Neuronal stem cell (in vitro differentiated cells): ENCODE measurements at places on chromosomes 1 and 21.

GRCh38 chr1:231642618-231643017 lies 16.0 kb downstream of the DISC1 start:
- no peak for DNase-seq

DNA sequence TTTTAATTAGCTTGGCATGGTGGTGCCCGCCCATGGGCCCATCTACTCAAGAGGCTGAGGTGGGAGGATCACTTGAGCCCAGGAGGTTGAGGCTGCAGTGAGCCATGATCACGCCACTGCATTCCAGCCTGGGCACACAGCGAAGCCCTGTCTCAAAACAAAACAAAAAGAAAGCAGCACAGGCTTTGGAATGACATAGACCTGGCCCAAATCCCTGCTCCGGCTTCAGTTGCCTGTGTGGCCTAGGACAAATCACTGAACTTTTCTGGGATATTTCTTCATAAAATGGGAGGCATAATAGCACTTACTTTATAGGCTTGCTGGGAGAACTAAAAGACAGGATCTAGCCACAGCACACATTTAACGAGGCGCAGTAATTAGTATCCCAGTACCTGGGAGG lies 2.4 kb downstream of the PEAR1 start:
- no peak for DNase-seq

GRCh38 chr21:30463713-30464112 lies 16.5 kb downstream of the KRTAP19-1 start:
- no peak for DNase-seq

DNA sequence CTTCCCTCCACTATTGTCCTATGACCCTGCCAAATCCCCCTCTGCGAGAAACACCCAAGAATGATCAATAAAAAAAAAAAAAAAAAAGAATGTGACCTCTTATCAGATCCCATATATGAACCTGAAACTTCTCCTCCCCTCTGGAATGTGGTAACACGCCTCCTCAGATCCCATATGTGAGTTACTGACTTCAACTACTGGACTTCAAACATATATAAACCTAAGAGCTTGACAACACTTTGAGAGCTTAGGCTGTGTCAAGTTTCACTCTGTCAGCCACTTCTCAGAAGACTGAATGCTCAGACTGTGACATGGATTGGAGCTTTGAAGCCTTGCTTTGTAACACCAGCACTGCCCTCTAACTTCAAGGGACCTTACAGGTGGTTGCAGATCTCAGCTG lies 148.4 kb downstream of the COP1 start:
- peak; percentile 58 for DNase-seq

DNA sequence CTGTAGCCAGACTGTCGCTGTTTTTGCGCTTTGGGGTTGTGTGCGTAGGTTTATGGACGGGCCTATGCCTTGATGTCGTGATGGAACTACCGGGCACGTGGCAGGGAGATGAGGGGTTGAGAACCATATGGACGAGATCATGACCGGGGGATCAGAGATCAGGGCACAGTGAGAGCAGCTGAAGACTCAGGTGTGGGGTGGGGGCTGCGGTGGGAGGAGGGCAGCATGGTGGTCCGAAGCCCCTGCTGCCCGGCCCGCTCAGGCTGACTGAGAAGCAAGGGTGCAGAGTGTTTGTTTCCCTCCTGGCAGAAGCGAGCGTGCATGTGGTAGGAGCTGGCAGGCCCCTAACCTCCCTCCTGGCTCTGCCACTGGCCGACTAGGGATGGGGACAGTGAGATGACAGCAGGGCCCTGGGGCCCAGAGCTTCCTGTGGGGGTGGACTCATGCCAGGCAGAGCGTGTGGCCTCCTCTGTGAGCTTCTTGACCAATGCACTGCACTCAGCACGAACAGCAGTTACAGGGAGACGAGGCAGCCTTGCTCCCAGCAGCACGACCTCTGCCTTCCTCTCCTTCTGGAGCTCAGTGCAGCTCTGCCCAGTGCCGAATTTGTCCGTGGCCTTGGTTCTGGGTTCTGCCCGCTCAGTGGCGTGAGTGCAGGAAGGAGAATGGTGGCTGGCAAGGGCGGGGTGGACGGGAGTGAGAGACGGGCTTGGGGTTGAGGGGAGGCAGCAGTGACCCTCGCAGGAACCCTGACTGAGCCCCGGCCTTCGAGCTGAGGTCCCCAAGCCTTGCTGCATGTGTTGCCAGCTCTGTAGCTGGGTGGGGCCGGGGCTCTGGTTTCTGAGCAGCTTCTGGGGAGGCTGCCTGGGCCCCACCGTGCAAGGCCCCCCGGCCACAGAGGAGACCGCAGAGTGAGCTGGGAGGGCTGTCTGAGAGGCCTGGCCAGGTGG lies 22.2 kb upstream of the LRRC3 start:
- no peak for DNase-seq

- DNase-seq = no peak
Measured at GRCh38 chr1:92876351-92876750, 44.5 kb downstream of the RPL5 start.

DNA sequence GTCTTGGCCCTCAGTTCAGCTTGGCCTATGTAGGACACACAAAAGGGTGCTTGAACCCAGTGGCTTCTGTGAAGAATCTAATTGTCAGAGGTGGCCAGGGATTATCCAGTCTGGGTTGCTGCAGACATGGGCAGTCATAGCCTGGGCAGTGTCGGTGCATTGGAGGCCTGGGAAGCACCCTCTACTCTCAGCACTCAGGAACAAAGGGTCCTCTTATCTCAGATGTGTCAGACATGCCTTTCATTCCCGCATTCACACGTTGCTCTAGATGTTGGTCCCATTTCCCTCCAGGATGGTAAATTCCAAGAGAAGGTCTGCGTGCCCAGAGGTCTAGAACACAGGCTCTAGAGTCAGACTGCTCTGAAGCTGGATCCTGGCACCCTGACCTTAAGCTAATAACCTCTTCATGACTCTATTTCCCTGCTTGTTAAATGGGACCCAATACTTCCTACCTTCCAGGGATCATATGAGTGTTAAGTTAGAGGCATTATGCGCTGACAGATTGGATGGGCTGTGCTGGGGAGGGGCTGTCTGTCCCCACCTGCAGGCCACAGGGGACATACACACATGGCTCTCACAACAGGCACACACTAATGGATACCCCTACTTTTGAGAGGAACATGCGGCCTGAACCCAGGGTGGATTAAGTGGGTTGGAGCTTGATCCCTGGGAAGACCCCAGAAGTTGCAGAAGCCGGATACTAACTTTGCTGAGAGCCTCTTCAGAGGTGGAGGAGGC lies 16.5 kb upstream of the EDN2 start:
- DNase-seq = no peak

- no peak for DNase-seq
Measured at GRCh38 chr1:76865696-76866286, 1.5 kb upstream of the ST6GALNAC5 start.

DNA sequence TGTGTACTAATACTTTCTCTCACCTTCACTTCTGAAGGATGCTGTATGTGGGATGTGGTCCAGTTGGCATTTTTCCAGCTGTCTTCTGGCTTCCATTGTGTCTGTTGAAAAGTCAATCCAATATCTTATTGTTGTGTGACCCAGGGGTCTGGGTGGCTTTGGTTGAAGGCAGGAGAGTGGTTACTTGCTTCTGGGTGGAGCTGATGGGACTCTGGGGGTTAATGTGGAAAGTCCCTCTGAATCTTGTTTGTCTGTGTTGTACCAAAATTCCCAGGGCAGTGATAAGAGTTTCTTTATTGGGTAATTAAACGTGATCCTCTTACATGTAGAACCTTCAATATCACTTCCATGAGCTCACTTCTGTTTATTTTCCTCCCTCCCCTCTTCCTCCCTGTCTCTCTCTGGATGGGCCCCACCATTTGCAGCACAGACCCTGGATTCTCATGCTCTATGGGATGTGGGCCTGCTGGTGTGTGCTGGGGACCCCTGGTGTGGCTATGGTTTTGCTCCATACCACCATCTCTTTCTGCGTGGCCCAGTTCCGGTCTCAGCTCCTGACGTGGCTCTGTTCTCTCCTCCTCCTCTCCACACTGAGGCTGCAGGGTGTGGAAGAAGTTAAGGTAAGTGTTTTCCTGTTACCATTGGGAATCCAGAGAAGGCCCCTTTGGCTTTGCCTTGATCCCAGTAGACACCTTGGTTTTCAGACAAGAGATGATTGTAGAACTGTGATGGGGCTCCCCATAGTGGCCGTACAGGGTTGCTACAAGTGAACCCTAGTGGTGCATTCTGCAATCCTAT lies 71.5 kb downstream of the HHAT start:
- peak; percentile 30 for DNase-seq

GRCh38 chr1:228047183-228047466 lies 35.4 kb upstream of the ARF1 start:
- DNase-seq = no peak

DNA sequence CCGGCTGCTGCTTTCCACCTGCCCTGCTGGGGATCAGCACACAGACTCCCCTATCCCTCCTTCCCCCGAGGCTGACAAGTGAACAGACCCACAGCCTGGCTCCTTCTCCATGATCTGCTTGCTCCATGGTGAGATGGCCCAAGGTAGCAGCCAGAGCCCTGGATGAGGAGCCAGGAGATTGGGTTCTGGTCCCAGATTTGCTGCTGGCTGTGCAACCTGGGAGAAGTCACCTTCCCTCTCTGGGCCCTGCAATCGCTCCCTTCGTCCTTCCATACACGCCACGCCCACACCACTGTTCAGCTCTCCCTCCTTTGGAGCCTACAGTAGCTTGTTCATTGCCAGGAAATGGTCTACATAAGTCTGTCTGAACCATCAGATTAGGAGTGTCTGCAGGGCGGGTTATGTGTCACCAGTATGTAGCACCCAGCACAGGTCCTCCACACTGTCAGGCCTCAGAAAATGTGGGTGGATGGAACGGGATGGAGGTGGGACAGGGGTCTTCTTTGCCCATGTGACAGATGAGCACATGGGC lies 9.2 kb upstream of the EPHA8 start:
- no peak for DNase-seq

DNA sequence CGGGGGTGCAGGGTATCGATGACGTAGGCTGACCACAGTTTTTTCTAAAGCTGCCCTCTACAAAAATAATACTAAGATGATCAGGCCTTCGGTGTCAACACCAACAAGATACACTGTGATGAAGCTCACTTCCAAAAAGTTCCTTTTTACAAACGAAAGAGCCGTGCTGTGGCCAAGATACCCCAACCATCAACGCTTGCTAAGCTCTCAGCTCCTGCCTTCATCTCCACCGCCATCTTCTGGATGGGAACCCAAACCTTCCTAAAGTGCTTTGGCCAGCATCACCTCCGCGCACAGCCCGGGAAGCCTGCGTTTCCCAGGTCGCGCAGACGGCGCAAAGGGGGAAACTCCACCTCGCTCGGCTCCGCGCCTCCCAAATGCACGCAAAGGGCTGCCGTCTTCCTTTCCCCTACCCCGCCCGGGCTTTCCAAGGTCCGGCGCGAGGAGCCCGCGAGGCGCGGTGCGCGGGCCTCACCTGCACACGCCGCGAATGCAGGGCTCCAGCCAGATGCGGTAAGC lies 541 bp downstream of the USP48 start:
- no peak for DNase-seq

DNA sequence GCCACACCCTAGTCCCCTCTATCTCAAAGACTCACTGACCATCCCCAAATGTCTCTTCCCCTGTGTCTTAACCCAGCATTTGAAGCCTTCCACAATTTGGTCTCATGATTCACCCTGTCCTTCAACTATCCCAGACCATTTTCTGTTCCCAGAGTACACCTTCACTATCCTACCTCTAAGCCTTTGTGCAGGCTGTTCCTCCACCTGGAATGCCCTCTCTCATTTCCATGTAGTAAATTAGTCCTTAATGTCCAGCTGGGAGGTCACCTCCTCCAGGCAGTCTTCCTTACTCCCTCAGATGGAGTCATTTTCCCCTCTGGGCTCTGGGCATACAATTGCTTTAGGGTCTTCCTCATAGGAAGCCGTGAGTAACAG lies 31.1 kb upstream of the EPB41 start:
- no peak for DNase-seq

DNA sequence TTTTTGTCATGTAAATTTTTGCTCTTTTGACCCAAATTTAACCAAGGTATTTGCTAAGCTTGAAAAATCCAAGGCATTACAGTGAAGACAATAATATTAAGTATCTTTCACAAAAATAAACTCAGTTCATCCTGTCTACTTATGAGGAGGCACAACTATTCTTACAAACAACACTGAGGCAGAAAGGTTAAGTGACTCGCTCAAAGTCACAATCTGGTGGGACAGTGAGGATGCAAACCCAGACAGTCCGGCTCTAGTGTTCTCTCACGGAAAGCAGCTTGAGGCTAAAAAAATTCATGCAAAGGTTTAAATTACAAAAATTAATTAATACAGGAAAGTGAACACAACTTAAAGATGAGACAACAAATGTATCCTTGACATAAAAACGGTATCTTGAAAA lies 125.3 kb downstream of the SIPA1L2 start:
- no peak for DNase-seq

GRCh38 chr1:245306628-245307410 lies 152.0 kb downstream of the KIF26B start:
- no peak for DNase-seq

DNA sequence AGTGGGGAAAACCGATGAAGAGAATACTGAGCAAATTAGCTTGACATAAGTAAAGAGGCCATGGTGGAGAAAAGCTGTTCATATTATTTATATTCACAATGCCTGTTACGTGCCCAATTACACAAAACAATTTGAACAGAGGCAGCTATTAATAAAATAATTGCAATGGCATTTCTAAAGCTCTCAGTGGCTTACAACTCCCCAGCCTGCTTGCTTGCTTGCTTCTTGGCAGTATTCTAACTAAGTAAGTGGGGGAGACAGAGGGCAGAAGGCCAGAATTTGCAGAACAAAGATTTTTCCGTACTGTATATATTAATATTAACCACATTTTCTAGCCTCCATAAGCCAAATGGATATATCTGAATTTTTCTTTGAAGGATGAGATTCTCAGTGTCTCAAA lies 12.9 kb downstream of the PTPN14 start:
- DNase-seq = no peak

DNA sequence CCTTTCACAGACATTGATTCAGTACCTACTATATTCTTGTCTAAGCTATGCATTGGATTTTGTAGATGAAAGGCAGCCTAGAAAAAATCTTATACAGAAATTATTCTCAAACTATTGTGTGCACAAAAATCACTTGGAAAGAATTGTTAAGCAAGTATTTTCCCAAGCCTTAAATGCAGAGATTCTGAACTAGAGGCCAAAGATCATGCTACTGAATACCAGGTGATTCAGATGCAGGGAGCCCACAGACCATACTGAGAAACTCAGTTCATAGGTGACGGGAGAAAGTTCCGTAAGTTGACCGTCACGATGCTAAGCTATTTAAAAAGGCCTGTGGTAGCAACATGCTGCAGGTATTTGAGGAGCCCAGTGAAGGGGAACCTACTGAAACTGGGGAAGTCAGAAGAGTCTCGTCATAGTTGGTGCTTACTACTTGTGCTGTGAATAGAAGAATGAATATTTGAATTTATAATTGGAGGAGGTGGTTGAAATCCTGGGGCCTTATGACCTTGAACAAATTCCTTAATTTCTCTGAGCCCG lies 150.8 kb downstream of the NFIA start:
- no peak for DNase-seq

DNA sequence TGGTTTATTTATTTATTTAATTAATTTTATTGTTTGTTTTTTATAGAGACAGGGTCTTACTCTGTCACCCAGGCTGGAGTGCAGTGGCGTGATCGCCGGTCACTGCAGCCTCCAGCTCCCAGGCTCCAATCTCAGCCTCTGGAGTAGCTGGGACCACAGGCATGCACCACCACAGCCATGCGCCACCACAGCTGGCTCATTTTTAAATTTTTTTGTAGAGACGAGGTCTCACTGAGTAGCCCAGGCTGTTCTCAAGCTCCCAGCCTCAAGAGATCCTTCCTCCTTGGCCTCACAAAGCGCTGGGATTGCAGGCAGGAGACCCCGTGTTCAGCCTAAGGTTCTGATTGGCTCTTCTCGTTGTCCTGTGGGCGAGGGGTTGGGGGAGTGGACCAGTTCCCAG lies 22.1 kb downstream of the UMODL1 start:
- no peak for DNase-seq
